ENCODE measurements at places on chromosomes 3 and 15.

DNA sequence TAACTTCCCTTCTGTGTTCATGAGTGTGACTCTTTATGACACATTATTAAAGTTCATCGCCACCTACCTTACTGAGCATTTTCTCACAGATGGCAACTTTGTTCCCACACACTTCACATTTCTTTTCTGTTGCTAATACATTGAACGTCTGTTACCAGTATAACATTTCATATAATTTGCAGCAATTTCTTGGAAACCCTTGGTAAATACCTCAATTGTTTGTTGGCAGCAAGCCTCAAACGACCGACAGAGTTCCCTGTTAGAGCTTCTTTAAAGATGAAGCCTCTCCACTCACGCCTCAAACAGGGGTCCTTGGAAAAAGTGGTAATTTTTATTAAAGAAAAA lies 3.2 kb upstream of the CHSY1 start:
- no peak for DNase-seq

DNA sequence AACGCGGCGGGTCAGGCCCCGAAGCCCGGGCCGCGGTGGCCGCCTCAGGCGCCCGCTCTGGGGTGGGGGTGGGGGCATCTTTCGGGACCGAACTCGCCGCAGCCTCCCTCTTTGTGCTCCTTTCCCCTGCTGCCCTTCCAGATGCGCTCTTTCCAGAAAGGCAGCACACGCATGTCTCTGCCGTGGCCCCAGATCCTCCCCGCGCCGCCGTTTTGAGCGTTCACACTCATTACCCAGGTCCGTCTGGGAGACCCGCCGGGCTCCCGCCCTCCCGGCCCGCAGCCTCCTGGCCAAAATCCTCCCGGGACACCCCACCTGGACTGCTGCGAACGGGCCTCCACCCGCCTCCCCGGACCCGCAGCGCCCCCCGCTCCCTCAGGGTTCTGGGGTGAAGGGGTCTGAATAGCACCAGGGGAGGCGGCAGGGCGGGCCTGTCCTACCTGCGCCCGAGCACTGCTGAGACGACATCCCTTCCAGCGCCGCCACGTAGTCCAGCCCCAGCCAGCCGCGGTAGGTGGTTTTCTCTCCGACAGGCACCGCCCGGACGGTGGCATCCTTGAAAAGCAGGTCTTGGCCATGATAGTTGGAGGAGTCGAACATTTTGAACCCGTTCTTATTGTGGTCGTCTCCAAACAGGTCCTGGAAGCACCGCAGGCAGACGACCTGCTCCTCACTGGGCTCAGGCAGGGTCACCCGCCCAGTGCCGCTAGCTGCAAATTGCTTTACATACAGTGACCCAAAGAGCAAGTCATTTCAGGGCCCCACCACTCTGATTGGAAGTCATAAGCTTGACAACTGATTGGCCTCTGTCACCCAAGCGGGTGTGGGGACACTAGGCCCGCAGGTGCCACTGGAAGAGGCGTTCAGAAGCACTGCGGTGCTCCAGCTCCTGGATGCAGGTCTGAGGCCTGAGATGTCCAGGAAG lies 25.9 kb downstream of the MELTF start:
- DNase-seq: no peak

- DNase-seq: no peak
These were observed 99.0 kb upstream of the LIPC start for GRCh38 chr15:58332676-58333400.

GRCh38 chr3:123194552-123194951 lies 7.2 kb upstream of the SEC22A start:
- DNase-seq: no peak

- no peak for DNase-seq
These were observed 159.1 kb downstream of the ATG7 start for GRCh38 chr3:11431319-11431718.

DNA sequence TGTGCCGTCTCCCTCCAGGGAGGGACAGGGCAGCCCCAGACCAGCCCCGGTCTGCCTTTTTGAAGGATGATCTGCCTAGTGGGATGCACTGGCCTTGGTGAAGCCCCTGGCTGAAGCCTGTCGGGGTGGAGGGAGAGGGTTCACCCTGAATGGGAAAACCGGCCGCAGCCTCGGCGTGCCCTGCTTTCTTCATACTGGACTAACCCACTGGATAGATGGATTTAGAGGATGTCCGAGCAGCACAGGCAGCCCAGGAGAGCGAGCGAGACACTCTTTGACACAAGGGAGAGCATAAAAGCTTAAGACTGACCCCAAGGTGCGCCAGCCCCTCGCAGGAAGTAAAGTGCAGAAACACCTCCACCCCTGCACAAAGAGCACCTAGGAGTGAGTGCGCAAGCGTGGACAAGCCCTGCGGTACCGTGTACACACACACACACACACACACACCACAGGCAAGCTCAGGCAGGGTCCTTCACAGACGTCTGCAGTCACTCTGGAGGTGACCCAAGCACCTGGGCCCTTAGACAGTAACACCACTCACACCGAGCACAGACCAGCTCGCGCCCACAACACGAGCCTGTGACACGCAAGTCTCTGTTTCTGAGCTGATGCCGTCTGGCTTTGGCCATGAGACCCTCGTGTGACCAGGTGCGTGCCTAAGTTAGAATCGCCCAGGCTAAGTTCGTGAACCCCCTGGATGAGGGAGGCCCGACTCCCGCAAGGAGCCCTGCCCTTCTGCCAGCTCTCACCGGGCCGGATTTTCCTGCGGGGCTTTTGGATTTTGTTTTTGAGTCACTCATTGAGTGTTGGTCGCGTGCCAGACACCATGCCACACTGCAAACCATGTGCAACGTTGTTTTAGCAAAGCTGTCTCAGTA lies 11.3 kb downstream of the SEMA4B start:
- no peak for DNase-seq

DNA sequence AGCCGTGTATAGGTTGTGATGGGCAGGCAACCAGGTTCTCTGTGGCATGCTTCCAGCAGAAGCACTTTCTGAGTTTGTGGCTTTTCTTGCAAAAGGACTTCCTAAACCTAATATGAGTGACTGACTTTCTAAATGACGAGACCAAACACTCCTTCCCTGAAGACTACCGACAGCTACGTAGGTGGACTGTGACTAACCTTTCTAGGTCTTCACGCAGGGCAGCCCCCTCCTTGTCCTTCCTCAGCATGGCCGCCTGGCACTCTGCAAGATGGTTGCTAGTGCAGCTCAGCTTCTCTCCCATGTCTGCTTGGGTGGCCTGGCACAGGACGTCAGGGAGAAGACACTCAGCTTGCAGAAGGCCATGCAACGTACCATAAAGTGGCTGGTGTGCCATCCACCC lies 20.9 kb downstream of the CXCR6 start:
- DNase-seq: no peak

DNA sequence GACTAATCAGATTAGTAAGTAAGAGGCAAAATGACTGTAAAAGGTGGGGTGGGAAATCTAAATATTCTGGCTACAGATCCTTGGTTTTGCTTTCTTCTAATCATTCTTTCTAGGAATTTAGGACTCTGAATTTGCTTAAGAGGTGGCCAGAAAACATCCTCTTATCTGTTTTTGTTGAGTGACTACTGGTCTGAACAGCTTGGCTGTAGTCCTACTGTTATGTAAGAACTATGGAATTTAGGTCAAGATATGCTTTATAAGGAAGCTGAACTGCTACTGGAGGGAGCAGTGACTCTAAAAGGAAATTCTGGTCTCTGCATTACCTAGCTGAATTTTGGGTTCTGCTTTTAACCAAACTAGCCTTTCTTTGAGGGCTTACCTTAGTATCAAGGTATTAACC lies 33.5 kb upstream of the CSPG5 start:
- DNase-seq: no peak

DNA sequence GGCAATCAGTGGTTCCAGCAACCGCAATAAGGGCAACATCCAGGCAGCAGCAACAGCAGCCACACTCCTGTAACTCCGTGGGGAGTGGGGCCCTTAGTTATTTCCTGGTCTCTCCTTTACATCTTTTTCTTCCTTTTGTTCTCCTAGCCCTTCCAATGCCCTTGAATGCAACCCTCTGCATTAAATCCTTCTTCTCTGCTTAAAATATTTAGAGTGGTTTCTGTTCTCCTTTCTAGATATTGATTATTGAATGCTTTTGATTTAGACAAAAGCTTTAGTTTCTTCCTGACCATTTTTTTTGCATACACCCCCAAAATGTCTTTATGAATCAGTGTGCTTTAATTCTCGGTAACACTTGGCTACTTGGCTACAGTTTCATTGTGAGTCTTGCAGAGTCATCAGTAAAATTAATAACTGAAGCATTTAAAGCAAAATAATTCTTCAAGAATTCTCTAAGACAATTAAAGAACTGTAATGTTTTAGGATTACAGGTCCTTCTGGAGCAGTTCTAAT lies 586.1 kb downstream of the MECOM start:
- no peak for DNase-seq

- no peak for DNase-seq
These were observed 1.1 kb upstream of the SS18L2 start for GRCh38 chr3:42589382-42590109.

DNA sequence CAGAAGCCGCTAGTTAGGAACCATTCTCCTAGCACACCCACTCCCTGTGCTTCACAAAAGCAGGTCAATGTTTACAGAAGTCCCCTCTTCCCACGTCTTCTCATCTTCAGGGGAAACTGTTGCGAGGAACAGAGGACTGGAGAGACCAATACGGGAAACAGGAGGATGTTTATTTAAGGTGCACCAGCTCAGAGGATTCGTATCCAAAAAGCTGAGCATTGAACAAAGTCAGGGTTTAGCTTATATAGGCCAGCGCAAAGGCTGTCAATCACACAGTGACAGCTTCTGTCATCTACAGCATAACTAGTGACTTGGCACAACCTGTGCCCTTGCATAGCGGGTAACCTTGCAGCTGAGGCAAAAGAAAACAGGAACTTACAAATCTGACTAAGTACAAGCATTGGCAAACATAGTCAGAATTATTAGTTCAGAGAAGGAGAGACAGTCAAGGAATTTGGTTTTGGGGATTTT lies 61.3 kb downstream of the ZDHHC19 start:
- DNase-seq: no peak

- DNase-seq: no peak
These were observed 23.3 kb downstream of the SLC6A6 start for GRCh38 chr3:14425581-14426304.

DNA sequence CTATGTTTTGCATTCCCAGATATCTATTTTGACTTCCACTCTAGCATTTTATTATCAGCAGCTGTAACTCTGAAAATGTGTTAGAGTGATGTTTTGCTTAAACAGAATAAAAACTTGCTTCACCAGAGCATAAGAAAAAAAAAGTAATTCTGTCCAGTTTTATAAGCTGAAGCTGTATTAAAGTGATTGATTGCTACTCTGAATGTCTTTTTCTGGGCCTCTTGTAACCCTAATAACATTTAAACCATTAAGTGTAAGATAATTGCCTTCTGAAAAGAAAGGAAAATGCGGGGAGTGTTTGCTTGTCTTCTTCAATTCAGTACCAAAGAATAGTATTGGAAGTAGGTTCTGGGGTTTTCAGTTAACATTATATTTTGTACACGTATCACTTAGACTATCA lies 57.9 kb upstream of the UBE2E1 start:
- DNase-seq: no peak

- no peak for DNase-seq
These were observed 627.0 kb downstream of the SI start for GRCh38 chr3:164451072-164451910.
